Choroid plexus epithelial cell (primary cell): ENCODE measurements at places on chromosomes 3 and 15.

DNA sequence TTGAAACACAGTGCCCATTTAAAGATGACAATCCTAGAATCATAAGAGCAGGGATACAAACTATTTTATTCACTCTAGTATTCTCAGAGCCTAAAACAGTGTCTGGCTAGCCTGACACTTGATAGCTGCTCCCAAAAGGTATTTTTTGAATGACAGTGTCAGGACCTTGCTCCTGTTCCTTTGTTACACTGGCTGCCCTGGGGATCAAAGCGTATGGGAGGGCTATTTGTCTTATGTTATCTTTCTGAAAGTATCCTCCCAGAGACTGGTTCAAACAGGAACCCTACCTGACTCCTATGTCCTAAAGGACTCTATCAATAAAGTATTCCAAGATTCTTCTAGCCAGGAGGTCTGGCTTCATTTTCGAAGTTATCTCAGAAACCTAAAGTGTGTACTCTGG lies 621.4 kb downstream of the FHIT start:
- DNase-seq, result no peak

GRCh38 chr3:126082362-126083137 lies 1.4 kb downstream of the SLC41A3 start:
- no peak for DNase-seq

- DNase-seq, result peak; percentile 65
These were observed 398.5 kb downstream of the ROBO1 start for GRCh38 chr3:79369306-79369705.

- no peak for DNase-seq
These were observed 219.5 kb downstream of the PLCH1 start for GRCh38 chr3:155525324-155525833.
